ENCODE measurements at places on chromosomes 2 and 18. TPM values are rescaled to one million over a fixed set of nuclear protein-coding genes. Genes with fewer than 3 reads are reported as not detected.

Gene RAB17
- total RNA-seq, result 2.2 TPM

DNA sequence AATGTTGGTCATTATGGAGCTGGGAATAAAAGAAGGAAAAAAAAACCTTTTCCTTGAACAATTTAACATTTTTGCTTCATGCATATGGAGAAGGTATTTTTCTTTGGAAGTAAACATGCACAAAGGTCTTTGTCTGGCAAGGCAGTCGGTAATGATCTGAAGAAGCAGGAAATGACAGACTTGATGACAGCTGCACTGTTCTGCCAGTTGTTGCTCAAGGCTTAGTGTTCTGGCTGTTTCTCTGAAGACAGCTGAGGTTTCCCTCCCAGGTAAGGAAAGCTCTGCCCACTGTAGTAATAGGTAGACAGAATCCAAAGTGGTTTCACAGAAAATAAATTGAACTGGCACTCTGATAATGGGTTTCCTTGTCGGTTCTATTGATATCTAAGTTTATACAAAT is 308.4 kb upstream of the GCFC2 start:
- DNase-seq, result no peak

Gene GCG
- not detected for total RNA-seq

- DNase-seq, result no peak
These were observed 42.7 kb upstream of the ZDBF2 start for GRCh38 chr2:206231669-206232286.

Gene UGT1A8
- not detected for total RNA-seq

Gene CDK15
- 0.37 TPM for total RNA-seq

Gene CEP76
- 4.2 TPM for total RNA-seq

DNA sequence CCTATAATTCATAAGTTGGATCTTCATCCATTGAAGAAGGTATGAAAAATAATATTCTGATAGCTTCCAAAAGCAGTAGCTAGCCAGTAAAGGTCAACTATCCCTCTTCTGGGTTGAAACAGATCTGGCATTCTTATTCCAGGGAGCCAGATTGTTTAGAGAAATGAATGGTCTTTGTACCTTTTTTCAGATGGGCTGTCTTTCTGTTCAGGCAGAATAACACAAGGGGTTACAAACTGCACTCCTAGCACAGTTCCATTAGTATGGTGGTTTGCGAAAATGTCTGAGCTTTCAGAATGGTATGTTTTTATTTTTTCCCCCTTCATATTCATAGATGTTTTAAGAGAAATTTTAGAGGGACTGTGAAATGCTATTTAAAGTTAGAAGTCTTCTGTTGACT is 47.5 kb upstream of the TMEM178A start:
- DNase-seq, result no peak

Gene MLPH
- 162 TPM for total RNA-seq

Gene EN1
- total RNA-seq, result not detected

DNA sequence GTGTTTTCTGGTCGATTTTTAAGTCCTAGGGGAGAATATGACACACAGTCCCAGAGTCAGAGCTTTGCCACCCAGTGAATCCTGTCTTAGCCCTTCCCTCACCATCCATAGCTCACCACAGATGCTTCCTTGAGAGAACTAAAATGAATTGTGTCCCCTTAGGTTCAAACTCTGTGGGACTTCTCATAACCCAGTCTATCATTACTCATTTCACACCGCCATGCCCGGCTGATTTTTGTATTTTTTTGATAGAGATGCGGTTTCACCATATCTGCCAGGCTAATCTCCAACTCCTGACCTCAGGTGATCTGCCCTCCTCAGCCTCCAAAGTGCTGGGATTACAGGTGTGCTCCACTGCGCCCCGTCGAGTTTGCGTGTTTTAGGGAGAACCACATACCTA is 66.8 kb downstream of the REL start:
- DNase-seq, result no peak

Gene NT5DC4
- not detected for total RNA-seq

DNA sequence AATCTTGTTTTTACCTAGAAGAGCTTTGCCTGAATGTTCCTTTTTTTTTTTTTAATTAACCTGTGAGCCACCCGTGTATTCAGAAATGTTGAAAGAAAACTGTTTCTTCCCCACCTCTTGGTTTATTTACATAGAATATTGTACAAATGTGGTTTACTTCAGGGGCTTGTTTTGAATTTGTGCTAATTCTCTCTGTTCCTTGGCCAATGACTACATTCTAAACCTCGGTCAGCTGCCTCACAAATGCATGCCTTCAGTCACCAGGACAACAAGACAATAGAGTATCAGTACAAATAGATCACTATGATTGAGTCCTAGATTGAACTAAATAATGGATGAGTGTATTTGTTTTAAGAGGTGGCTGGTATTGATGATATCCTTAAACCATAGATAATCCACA is 36.0 kb downstream of the AGFG1 start:
- DNase-seq, result no peak

Gene RMDN2
- 8.1 TPM for total RNA-seq

Gene EHD3
- total RNA-seq, result 11.4 TPM

Gene CCDC74B
- total RNA-seq, result 1.4 TPM

Measured in right cardiac atrium (tissue), 5 donors.